ENCODE measurements at places on chromosomes 2 and 18. TPM values are rescaled to one million over a fixed set of nuclear protein-coding genes. Genes with fewer than 3 reads are reported as not detected.

- no peaks in the 10 kb centered on the region for H3K27me3 ChIP-seq
- H3K27ac ChIP-seq: no peak overlapping the region
- H3K4me3 ChIP-seq: no peak overlapping the region
- H3K4me1 ChIP-seq: no peaks in the 10 kb centered on the region
Observed at GRCh38 chr2:143034292-143035074, 94.7 kb upstream of the ARHGAP15 start.

TUBB8B gene
- not detected for total RNA-seq

DNA sequence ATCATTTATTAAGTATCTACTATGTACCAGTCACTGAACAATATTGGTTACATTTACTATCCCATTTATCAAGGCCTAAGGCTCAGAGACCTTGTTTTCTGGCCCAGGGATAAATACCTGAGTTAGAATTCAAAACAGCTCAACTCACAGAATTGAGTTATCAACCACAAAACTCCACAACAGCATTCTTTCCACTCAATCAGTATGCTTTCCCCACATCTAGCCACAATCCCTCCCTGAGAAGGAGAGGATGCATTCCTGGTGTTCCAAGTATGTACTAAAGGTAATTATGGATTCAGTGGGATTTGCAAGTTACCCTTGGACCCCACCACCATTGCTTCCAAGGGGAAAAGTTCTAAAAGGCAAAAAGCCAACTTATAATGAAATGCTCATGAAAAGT is 104.2 kb upstream of the PID1 start:
- no peaks in the 10 kb centered on the region for H3K27me3 ChIP-seq
- H3K36me3 ChIP-seq: no peaks in the 10 kb centered on the region
- peak; percentile 23 for DNase-seq
- H3K4me1 ChIP-seq: peaks cover 5% of the 10 kb centered on the region

GRCh38 chr2:88074854-88075292 is 7.2 kb downstream of the SMYD1 start:
- peak; percentile 85 for DNase-seq
- no peaks in the 10 kb centered on the region for H3K36me3 ChIP-seq
- H3K27ac ChIP-seq: no peak overlapping the region

DNA sequence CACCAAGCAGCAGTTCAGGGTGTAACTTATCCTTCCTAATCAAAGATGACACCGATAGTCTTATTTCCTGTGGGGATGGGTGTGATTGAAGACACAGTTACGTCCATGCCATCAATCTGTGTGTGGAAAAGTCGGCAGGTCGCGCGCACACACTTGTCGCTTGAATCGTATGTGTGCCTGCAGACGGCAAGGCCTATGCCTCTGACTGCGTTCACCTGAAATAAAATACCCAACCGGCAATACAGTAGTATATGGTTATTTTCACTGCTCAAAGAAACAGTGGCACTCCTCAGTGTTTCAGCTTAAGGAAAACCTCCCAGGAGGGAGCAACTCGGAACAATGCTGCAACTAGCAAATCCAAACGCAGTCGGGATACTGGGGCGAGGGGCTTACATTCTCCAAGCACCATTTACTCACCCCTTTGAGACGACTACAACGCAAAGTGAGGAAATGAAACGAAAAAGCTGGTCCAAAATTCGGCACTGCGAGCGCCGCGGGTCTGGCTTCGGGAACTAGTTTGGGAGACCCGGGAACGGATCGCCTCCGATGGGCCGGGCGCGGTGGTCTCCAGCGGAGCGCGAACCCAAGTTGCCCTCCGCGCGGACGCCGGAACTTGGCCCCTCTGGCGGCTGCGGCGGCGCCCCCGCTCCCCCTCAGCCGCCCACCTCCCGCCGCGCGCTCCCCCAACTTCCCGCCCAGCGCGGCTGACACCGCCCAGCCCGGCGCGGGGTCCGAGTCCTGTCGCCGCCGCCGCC is 675 bp downstream of the PRKD3 start:
- H3K4me1 ChIP-seq: peaks cover 30% of the 10 kb centered on the region
- H3K4me3 ChIP-seq: peak overlapping the region; percentile 85
- no peaks in the 10 kb centered on the region for H3K36me3 ChIP-seq

Measured in GM23248 (cell line).